Progenitor cell of endocrine pancreas (in vitro differentiated cells): ENCODE measurements at places on chromosomes 13 and 19.

DNA sequence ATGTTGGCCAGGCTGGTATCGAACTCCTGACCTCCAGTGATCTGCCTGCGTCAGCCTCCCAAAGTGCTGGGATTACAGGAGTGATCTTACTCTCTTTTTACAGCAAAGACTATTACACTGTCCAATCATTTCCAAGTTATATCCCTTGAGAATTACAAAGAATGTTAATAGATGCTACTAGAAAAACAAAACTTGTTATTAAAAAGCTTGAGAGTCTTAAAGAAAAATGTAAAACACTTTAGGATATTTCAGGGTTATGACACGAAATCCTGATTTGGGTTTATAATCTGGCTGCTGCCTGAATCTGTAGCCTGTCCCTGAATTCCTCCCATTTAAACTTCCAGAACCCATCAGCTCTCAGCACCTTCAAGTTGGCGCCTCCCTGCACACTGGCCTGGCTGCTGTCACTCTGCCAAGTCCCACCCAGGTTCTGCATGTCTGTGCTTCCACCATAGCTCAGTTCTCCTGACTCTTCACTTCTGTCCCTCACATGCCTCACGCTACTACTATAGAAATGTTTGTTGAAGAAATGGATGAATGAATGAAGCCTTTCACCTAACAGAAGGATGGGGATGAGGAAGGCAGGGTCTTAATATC, 55.8 kb upstream of the RFXAP start:
- H3K4me3 ChIP-seq = no peak overlapping the region
- no peaks in the 10 kb centered on the region for H3K36me3 ChIP-seq
- no peak for DNase-seq
- peaks cover 10% of the 10 kb centered on the region for H3K4me1 ChIP-seq

DNA sequence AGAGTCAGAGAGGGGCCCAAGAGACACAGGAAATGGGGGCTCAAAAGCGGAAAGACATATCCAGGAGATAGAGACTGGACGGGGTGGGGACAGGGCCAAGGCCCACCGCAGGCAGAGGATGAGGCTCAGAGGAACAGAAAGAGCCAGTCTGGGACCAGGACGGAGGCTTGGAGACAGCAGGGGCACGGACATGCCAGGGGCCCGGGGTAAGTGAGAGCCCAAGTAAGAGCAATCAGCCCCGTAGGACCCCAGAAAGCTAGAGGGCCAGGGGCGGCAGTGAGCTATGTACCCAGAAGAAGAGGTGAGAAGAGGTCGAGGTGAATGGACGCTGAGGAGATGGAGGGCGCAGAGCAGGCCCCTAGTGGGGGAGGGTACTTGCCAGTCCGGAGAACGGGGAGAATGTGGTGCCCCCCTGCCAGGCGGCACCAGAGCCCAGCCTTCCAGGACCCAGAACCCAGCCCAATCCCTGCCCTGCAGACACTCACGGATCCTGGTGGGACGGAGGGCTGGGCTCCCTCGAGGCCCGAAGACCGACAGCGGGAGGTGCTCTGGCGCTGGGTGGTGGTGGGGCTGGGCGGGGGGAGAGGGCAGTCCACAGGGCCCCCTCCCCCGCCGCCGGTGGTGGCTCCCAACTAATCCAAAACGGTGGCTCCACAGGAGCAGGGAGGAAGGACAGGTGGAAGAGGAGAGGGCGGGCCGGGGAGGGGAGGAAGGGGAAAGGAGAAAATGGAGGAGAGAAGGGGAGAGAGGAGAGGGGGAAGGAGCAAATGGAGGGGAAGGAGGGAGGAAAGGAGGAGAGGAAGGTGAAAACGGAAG, 1.0 kb downstream of the GRIK5 start:
- no peak overlapping the region for H3K27ac ChIP-seq
- no peak overlapping the region for H3K4me3 ChIP-seq
- no peaks in the 10 kb centered on the region for H3K36me3 ChIP-seq

- no peak overlapping the region for H3K27ac ChIP-seq
- no peak for DNase-seq
- peaks cover 7% of the 10 kb centered on the region for H3K4me1 ChIP-seq
These were observed 30.6 kb upstream of the ATP1A3 start for GRCh38 chr19:42024622-42025111.

GRCh38 chr19:14048443-14049153, 13.3 kb downstream of the PALM3 start:
- no peaks in the 10 kb centered on the region for H3K4me1 ChIP-seq
- H3K27me3 ChIP-seq = no peaks in the 10 kb centered on the region
- no peak overlapping the region for H3K27ac ChIP-seq

DNA sequence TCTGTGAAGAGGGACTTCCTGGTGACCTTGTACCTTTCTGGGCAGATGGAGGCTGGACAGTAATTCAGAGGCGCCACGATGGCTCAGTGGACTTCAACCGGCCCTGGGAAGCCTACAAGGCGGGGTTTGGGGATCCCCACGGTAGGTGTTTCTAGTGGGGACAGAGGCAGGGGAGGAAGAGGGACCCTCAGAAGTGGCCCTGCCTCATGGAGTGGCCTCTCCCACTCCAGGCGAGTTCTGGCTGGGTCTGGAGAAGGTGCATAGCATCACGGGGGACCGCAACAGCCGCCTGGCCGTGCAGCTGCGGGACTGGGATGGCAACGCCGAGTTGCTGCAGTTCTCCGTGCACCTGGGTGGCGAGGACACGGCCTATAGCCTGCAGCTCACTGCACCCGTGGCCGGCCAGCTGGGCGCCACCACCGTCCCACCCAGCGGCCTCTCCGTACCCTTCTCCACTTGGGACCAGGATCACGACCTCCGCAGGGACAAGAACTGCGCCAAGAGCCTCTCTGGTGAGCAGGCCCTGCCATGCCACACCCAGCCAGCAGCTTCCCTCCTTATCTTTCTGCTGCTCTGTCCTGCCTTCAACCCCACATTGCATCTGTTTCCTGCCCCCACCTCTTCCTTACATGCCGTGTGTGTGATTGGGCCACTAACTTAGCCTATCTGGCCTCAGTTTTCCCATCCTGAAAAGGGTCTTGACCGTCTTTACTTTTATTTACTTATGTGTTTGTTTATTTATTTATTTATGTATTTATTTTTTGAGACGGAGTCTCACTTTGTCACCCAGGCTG, 7.3 kb downstream of the ANGPTL4 start:
- peaks cover 12% of the 10 kb centered on the region for H3K27me3 ChIP-seq
- no peak for DNase-seq
- H3K4me1 ChIP-seq = peaks cover 7% of the 10 kb centered on the region

DNA sequence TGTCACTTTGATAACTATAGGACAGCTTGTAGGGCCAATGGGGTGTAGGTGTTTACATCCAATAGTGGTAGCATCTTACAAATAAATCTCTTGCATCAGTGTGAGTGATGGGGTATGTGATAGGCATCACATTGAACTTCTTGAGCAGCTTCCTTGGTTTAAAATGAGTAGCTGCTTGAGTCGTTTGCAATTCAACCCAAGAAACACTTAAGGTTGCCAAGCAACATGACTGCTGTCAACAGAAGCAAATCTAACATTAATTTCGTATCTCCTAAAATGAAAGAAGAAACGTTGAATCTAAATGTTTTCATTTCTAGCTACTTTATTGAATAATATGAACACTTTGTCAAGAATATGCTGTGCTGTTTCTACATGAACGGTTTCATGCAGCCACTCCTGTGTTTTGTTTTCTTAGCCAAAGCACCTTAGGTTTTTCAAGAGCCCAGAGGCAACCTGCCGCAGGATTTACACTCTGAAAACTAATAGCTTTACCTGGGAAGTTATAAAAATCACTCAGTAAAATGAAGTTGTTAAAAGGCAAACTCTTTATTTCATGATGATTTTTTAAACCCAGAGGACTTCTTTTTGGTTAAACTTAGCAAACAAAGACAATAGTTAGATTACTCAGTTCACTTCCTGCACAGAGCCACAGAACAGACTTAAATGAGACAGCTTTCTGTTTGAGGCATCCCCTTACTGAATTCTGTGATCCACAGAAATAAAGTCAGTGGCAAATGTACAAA, 305.2 kb downstream of the MTUS2 start:
- peaks cover 18% of the 10 kb centered on the region for H3K4me1 ChIP-seq
- DNase-seq = no peak
- H3K36me3 ChIP-seq = peaks cover 3% of the 10 kb centered on the region
- no peak overlapping the region for H3K27ac ChIP-seq
- no peaks in the 10 kb centered on the region for H3K27me3 ChIP-seq

- peaks cover 3% of the 10 kb centered on the region for H3K36me3 ChIP-seq
- DNase-seq = peak; percentile 42
- peaks cover 11% of the 10 kb centered on the region for H3K4me1 ChIP-seq
- H3K4me3 ChIP-seq = peak overlapping the region; percentile 84
These were observed 962 bp upstream of the IRS2 start for GRCh38 chr13:109787135-109787954.

- DNase-seq = no peak
- no peaks in the 10 kb centered on the region for H3K27me3 ChIP-seq
- peaks cover 4% of the 10 kb centered on the region for H3K36me3 ChIP-seq
- peaks cover 72% of the 10 kb centered on the region for H3K4me1 ChIP-seq
These were observed 11.9 kb downstream of the EFNB2 start for GRCh38 chr13:106523576-106523975.

DNA sequence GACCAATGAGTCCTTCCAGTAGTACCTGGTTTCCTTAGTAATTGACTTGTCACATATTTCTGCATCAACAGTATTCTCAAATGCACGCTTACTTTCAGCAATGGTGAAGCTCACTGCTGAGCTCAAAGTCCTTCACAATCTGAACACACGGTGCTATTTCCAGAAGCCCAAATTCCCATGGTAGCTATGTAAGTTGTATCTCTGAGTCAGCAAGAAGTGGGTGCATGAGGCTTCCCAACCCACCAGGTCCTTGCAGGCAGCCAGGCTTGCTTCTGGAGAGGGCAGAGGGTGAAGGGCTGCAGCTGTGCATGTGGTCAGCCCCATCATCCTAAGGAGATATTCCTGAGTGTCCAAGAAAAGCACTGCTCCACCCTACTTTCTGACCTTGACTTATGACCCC, 25.7 kb downstream of the COL4A2 start:
- no peak for DNase-seq
- no peak overlapping the region for H3K4me3 ChIP-seq
- H3K27ac ChIP-seq = no peak overlapping the region
- H3K27me3 ChIP-seq = no peaks in the 10 kb centered on the region
- peaks cover 13% of the 10 kb centered on the region for H3K4me1 ChIP-seq
- H3K36me3 ChIP-seq = peaks cover 2% of the 10 kb centered on the region

GRCh38 chr19:51711702-51712101, 12.1 kb downstream of the HAS1 start:
- DNase-seq = no peak
- H3K36me3 ChIP-seq = peaks cover 5% of the 10 kb centered on the region
- peaks cover 48% of the 10 kb centered on the region for H3K27me3 ChIP-seq
- H3K4me1 ChIP-seq = peaks cover 2% of the 10 kb centered on the region

DNA sequence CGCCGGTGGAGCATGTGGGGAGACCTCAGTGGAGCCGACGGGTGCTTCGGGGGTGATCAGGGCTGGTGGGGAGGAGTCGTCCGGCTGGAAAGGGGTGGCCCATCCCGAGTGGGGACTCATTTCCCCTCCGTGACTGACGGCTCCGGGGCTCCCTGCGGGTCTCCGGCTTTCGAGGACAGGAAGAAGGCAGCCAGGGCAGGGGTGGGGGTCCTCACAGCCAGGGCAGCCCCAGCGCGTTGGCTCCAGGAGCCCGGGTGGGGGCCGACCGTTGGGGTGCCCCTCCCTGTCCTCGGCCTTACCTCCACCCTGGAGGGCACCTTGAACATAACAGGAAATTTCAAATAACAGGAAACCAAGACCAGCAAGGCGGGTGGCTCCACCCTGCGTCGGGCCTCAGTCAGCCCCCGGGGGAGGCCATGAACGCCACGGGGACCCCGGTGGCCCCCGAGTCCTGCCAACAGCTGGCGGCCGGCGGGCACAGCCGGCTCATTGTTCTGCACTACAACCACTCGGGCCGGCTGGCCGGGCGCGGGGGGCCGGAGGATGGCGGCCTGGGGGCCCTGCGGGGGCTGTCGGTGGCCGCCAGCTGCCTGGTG, at the start of gene S1PR4:
S1PR4 (plus strand) TSS at position 393 of the 596 bp plus-strand sequence; CDS start at position 417, 24 bp downstream.
- peaks cover 1% of the 10 kb centered on the region for H3K4me1 ChIP-seq
- H3K4me3 ChIP-seq = no peak within 1 kb of the TSS
- H3K27me3 ChIP-seq = no peaks in the 10 kb centered on the region
- no peaks in the 10 kb centered on the region for H3K36me3 ChIP-seq
- DNase-seq = no peak

GRCh38 chr19:1374250-1374577, 9.5 kb upstream of the NDUFS7 start:
- no peak for DNase-seq
- no peak overlapping the region for H3K4me3 ChIP-seq
- H3K27ac ChIP-seq = no peak overlapping the region
- H3K4me1 ChIP-seq = no peaks in the 10 kb centered on the region

- no peak overlapping the region for H3K27ac ChIP-seq
- no peak for DNase-seq
- peaks cover 2% of the 10 kb centered on the region for H3K4me1 ChIP-seq
- no peaks in the 10 kb centered on the region for H3K36me3 ChIP-seq
These were observed 124.7 kb upstream of the VSTM2B start for GRCh38 chr19:29400917-29401711.
